Activated T-cell treated with anti-CD3 and anti-CD28 coated beads, Interleukin-2, amount 50 U/mL, for 1 hour (primary cell): ENCODE measurements at places on chromosomes 3 and 15.

- DNase-seq = no peak
Observed at GRCh38 chr3:104298662-104299061, 1068.0 kb upstream of the ALCAM start.

- no peak for DNase-seq
Observed at GRCh38 chr3:122857019-122857418, 62.1 kb downstream of the SLC49A4 start.

DNA sequence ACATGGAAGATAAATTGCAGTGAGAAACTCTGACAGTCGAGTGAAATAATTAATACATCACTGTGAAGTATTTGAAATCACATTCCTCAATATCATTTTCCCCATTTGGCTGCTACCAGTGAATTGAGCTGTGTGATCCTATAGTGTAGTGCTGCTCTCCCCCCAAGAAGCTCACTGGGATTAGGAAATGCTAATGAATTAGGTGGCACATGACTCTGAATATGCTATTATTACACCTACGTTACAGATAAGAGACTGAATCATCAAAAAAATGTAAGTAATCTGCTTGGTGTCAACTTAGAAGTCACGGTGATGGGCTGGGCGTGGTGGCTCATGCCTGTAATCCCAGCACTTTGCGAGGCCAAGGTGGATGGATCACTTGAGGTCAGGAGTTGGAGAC lies 34.7 kb upstream of the SYNM start:
- no peak for DNase-seq

- no peak for DNase-seq
Observed at GRCh38 chr3:95655363-95655986, 1158.9 kb upstream of the EPHA6 start.

DNA sequence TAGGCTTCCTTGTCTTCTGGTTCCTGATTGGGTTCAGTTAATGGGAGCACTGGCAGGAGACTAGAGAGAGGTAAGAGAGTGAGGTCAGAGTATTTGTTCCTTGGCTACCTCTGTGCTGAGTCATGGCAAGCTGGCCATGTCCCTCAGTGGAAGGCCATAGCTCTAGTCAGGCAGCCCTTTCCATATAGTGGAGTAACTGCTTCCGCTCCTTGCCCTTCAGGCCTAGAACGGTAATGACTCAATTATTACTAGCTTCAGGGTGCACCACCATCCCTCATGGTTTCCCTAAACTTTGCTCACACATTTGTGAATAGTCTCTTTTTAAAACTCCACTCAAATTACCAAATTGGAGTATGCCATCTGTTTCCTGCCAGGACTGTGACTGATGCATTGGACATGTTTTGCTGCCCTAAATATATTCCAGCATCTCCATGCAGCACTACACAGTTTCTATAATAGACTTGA lies 10.5 kb upstream of the ANO10 start:
- DNase-seq = no peak

DNA sequence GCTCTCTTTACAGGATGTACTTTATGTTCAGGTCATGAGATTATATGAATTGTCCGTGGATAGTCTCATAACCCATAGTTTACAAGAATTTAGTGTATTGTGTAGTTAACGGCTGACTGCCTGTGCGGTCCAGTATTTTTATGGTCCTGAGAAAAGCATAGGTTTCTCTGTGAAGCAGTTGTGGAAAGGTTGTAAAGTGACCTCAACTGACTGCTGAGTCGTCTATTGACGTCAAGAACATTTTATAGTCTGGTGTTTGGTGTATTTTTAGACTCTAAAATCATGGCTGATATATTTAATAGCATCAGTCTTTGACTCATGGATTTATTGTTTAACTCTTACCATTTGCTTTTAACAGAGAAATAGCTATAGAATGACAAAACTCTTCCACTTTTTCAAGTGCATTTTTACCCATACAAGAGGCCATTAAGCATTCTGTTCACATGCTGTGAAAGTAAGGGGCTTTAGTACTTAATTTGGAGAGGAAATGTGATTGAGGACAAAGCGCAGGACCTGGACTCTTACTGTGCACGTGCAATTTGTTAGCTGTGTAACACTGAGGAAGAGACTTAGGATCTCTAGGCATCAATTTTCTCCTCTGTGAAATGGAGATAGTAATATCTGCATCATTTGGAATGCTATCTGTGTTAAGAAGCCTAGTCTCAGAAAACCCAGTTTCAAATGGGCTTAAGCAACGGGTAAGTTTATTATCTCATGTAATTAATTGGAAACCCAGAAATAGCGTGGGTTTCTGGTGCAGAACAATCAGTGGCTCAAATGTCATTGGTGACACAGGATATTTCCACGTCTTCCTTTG lies 240.8 kb downstream of the NFKBIZ start:
- no peak for DNase-seq

DNA sequence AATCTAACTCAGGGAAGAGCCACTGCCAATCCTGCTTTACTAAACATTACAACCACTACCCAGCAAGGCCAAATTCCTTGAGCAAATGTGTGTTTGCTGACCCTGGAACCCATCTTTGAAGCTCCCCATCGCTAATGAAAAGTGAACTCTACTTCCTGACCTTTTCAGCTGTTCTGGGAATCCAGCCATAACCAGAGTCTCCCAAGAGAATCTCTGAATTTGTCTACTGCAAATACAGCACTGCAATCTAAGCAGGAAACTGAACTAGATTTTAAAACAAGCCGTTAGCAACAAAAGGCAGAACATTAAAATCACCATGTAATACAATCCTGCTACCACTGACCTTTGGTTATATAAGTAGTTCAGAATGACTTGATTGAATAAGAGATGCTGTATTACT lies 309.2 kb downstream of the MAGI1 start:
- no peak for DNase-seq

- no peak for DNase-seq
Observed at GRCh38 chr3:115322901-115323300, 175.8 kb upstream of the ZBTB20 start.
